ENCODE measurements at places on chromosomes 2 and 18.

DNA sequence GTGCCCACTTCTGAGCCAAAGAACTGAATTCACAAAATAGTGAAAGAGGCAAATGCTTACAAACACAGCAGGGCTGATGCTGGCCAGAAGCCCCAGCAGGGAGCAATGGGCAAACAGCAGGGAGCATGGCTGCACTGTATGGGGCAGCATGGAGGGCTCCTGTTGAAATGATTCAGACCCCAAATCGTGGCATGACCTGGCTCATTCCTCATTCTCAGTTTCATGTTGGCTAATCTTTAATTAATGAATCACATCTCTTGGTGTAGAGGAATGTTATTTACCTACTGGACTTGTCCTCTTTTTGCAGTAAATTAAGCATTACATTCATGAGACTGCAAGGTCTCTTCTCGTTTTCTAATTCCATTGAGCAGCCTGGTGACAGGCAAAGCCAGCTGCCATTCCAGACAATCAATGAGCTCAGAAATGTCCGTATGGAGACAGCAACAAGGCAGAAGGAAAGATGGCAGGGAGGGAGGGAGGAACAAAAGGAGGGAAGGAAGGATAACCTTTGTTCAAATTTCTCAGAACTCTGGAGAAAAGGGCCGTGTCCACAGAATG lies 84.9 kb upstream of the ST8SIA3 start:
- DNase-seq, result no peak

- DNase-seq, result no peak
Observed at GRCh38 chr2:88125924-88126771, 1.7 kb downstream of the FABP1 start.

- DNase-seq, result no peak
Observed at GRCh38 chr18:37199741-37200140, 365.9 kb downstream of the CELF4 start.

DNA sequence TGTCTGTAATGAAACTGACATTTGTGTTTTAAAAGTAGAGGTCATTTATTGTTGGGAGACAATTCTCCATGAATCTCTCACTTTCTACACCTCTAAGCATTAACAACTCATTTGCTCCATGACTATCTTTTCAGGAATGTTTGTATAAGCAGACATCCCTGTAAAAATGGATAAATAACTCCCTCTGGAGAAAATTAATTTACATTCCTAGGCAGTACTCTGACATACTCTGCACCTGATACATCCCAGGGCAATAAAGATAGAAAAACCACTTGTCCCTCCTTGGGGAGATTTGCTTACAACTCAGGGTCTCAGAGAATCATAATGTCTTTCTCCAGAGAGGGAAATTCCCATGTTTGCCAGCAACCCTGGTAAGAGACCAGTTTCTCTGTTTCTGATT lies 1037.7 kb upstream of the SLC39A10 start:
- no peak for DNase-seq

- no peak for DNase-seq
Observed at GRCh38 chr2:37377187-37377532, 32.7 kb downstream of the QPCT start.

DNA sequence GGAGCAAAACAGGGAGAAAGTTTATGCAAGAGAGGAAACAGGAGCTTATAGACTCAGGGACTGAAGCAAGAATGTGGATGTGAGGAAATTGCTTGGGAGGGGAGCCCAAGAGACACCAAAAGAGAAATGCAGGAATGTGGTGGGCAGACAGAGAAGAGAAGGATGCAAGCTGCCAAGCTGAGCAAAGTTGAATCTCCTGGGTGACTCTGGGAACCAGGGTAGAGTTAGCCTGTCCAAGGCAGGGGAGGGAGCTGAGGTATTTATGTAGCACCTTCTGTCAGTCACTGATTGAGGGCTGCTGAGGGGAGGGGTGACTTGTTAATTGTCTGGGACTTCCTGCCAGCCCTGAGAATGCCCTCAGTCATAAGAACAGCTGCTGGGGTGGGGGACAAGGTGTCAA lies 464.3 kb downstream of the NBAS start:
- DNase-seq, result no peak

DNA sequence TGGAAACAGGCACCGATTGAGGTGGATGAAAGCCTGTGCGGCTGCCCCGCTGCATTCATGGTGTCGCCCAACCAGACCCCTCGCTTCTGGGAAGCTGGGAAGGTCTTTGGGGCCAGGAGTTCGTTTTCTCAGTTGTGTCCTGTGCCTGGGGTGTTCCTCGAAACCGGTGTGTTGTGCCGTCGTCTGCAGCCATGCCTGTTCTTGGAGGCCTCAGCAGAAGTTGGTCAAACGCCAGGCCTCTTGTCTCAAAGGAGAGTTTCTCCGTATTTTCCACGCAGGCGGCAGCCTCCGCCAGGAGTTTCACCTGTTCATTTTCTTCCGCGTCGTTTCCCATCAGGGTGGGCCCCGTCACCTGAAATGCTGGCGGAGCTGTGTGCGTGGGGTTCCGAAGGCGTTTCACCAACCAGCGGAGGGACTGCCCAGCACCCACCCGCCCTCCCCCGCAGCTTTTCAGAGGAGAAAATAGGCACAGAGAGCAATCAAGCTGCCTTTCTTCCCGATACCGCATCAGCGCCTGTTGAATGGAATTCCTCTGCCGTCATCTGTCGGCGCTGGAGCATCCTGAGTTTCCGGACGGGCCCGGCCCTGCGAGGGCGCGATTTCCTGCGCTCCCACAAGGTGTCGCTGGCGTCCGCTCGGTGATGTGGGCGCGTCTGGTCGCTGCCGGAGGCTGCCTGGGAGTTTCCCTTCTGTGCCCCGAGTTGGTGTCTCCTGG lies 17.0 kb upstream of the NFATC1 start:
- peak; percentile 92 for DNase-seq

DNA sequence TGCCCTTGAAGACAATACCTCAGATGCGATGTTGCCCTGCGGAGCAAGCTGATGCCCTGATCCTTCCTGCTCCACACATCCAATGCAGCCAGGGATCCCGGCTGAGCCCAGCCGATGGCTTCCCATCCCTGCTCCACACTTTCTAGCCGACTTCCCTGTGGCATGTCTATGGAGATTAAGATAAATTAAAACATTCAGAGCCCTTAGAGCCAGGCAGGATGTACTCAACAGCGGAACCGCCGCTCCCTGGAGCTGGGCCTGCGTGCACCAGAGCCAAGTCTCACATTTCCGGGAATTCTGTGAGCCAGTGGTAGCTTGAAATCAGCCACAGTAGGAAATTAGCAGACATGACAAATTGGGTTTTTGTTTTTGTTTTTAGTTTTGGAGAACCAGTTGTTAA lies 620.6 kb downstream of the GALR1 start:
- no peak for DNase-seq

DNA sequence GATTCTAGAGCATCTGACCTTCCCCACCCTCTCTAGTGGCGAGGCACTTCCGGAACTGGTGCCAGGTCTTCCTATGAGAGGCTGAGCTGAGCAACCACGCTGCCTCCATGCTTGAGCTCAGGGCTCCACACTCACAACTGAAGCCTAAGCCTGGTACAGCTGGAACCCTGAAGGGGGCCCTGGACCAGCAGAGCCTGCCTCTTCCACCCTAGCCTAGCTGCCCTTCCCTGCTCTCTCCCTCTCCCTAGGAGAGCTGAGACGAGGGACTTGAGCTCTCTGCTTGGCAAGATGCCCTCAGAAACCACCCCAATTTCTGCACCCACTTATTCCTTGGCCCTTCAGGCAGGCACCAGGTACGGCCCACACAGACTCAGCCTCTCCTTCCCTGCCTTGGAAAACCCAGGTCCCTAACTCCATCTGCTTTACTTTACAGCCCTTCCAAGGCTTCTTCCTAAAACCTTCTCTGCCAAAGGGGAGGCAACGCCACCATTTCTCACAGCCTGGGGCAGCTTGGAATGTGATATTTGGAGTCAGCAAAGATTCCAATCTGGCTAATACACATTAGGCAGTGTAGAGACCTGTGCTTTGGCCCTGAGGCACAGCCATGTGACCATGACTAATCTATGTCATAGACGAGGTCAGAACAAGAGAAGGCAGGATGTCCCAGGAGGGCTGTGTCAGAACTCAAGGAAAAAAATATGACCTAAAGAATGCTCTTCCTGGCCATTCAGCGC lies 18.8 kb downstream of the COX7A2L start:
- no peak for DNase-seq

DNA sequence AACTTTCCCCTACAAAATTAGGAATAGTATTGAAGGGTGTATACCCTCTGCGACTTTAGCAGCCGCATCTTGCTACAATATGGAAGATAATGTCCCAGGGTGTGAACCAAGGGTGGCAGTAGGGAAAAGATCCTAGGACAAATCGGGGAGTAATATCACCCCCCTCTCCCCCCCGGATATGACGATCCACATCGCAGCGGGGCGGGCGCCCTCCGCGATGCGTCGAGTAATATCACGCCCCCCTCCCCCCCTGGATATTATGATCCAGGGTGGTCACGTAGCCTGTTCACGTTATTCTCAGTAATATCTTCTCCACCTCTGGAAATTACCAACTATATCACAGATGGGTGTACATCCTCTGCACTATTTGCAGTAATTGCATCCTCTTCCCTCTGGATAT lies 82.9 kb downstream of the DAPL1 start:
- no peak for DNase-seq

DNA sequence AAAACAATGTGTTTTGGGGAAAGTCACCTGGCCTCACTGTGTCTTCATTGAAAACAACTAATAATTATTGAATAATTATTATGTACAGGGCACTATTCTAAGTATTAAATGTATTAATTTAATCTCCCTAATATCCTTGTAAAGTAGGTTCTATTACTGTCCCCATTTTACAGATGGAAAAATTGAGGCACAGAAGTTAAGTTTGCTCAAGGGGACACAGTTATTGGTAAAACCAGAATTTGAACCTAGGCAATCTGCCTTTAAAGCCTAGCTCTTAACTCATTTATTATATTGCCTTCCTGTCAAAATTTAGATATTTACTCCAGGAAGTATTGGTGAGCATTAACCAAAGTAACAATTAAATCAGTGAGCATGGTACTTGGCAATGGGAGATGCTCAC lies 84.6 kb downstream of the PMS1 start:
- DNase-seq, result no peak

- no peak for DNase-seq
Observed at GRCh38 chr2:54768772-54769428, 45.4 kb downstream of the EML6 start.

DNA sequence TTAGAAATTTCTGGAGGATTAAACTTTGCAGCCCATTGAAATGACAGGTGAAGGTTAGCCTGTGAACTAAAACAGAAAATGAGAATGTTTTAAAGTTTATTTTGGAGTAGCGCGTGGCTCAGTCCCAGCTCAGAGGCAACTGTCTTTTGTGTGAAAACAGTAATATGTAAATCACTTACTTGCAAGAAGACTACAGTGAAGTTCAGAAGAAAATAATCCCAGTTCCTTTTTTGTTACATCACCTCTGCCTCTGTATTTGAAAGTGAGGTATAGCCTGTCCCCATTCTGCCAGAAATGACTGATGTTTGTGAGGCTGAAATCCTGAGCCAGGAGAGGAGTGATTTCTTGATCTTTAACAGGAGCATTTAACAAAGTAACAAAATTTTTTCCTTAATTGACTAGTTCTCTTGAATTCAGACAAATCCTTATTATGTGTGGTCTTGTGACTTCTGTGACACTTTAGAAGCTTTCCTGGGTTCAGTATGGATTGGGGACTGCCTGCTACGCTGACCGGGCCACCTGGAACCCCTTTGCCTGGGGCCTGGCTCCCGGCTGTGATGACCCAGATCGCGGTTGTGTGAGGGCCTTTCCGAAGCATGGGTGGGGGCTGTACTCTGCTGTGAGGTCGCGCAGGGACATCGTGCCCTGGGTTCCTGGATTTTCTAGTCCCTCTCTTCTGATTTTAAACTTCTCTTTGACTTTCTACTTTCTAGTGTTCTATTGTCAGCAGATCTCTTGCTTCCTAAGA lies 24.3 kb downstream of the TRAPPC12 start:
- no peak for DNase-seq

DNA sequence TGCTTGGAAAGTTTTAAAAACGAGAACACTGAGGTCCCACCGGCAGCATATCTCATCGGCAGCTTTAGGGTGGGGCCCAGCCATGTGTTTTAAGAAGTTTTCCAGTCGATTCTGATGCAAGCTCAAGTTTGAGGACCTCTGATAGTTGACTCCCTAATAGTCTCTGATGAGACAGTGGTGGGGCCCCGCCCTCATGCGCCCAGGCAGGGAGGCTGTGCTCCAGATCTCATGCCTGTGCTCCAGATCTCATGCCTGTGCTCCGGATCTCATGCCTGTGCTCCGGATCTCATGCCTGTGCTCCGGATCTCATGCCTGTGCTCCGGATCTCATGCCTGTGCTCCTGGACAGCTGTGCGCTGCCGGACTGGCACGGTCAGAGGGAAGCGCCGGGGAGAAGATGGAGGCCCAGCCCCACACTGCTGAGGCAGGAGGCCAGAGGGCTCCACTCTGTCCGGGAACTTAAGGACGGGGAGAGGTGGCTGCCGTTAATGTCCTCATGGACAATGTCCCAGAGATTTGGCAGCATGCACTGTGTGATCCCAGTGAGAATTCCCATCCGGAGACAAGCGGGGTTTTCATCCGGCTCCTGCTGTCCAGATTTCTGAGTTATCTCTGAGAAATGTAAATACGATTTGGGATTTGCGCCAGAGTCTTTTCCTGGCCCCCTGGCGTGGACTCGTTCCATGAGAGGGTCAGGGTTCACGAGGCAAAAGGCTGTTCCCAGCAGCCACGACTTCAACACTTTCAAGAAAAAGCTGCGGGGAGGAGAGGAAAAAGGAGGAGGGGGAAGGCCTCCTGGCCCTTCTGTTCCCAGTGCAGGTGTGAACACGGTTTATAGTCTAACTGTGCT lies 9.4 kb upstream of the COLEC11 start:
- no peak for DNase-seq

DNA sequence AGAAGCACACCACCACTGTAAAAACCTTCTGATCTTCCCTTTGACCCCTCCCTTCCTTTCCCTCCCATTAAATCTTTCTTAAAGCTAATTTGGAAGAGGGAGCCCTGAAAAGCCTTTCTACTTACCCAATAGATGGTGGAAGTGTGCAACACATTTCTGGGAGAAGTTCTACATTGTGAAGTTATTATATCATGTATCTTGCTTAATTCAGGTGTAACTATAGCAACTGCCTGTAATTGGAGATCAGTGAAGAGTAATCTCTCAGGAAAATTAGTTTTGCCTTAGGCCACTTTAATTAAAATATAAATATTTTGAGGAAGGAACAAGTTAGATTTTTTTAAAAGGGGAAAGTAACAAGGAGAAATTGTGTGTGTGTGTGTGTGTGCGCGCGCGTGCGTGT lies 266.0 kb downstream of the SH3BP4 start:
- no peak for DNase-seq

All from memory B cell (primary cell).